ENCODE measurements at places on chromosomes 5 and 9.
A peak's percentile ranks its signal among the peaks of the same experiment; 100 is the strongest.

DNA sequence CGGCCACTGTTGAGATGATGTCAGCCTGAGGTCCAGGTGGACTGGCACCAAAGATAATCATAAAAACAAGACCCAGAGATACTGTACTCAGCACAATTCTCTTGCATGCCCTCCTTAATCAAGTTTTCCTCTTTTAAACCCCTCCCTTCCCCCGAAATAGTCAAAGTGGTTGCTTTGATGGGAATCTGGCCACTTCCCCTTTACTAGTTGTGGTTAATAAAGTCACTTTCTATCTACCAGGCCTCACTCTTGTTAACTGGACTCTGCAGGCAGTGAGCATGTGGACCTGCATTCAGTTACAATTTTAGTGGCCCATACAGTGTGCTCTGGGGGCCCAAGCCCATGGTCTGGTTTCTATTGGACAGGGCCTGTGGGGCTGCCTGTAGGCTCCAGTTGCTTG lies 17.5 kb downstream of the FBP2 start:
- H3K36me3 ChIP-seq, result no peaks in the 10 kb centered on the region
- no peak overlapping the region for H3K4me3 ChIP-seq
- DNase-seq, result no peak
- H3K4me1 ChIP-seq, result no peaks in the 10 kb centered on the region
- no peak overlapping the region for H3K27ac ChIP-seq

- no peaks in the 10 kb centered on the region for H3K4me1 ChIP-seq
- DNase-seq, result no peak
- peaks cover 4% of the 10 kb centered on the region for H3K27me3 ChIP-seq
These were observed 324.3 kb downstream of the GABRG2 start for GRCh38 chr5:162391833-162392232.

DNA sequence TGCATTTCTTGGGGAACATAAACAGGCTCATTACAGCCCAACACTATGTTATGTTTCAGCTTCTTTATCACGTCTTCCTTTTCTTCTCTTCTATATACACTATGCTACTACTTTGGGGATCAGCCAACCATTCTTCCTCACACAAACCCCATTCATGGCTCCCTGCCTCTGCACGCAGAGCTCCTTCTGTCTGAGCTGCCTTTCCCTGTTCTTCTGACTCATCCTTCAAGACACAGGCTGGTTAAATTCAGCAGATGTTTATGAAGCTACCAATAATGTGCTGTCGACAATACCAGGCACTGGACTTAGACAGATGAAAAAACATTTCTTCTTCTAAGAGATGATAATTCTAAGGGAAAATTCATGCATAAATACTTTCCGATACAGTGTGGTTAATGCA lies 102.5 kb upstream of the TXNDC8 start:
- H3K4me1 ChIP-seq, result no peaks in the 10 kb centered on the region
- H3K4me3 ChIP-seq, result no peak overlapping the region
- H3K27me3 ChIP-seq, result no peaks in the 10 kb centered on the region
- H3K27ac ChIP-seq, result no peak overlapping the region
- H3K36me3 ChIP-seq, result no peaks in the 10 kb centered on the region

- no peaks in the 10 kb centered on the region for H3K36me3 ChIP-seq
- peak overlapping the region; percentile 96 for H3K27ac ChIP-seq
- H3K27me3 ChIP-seq, result no peaks in the 10 kb centered on the region
- DNase-seq, result no peak
- peak overlapping the region; percentile 94 for H3K4me3 ChIP-seq
These were observed 2.0 kb downstream of the FBXL17 start for GRCh38 chr5:108379722-108380530.

DNA sequence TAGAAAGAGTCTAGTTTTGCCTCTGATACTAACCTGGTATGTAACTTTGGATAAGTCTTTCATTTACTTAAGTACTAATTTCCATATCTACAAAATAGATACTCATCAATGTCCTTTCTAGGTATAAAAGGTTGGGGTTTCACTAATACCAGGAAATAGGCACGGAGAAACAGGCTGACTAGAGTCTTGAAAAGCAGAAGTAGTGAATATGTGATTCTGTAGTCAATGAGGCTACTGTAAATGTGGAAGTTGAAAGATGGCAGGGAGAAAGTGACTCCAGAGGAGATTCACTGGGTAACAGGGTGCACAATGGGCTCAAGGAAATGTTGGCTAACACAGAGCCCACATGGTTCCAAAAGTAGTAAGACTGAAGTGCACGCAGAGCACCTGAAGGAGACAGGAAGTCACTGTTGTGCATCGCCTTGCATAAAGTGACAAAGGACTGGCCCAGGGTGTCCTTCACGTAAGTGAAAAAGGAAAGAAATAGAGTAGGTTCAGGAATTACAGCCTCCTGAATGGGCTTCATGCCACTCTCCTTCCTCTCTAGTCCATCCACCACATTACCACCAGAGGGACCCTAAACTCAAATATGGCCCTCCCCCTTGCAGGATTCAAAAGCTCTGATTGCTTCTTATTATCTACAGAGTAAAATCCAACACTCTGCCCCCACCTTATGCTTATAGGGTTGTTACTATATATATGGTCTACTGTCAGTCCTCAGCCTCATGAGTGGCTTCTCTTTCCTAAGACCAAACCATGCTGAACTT lies 288.0 kb upstream of the SMARCA2 start:
- DNase-seq, result no peak
- H3K27ac ChIP-seq, result no peak overlapping the region
- no peaks in the 10 kb centered on the region for H3K27me3 ChIP-seq
- no peak overlapping the region for H3K4me3 ChIP-seq
- H3K36me3 ChIP-seq, result no peaks in the 10 kb centered on the region
